ENCODE measurements at places on chromosomes 7 and 10. TPM values are rescaled to one million over a fixed set of nuclear protein-coding genes. Genes with fewer than 3 reads are reported as not detected.

Gene KIAA1217
- 0.39 TPM for total RNA-seq

GRCh38 chr10:30431435-30431911, 2.5 kb upstream of the MAP3K8 start:
- DNase-seq: no peak

Gene MYO3A
- total RNA-seq: not detected

DNA sequence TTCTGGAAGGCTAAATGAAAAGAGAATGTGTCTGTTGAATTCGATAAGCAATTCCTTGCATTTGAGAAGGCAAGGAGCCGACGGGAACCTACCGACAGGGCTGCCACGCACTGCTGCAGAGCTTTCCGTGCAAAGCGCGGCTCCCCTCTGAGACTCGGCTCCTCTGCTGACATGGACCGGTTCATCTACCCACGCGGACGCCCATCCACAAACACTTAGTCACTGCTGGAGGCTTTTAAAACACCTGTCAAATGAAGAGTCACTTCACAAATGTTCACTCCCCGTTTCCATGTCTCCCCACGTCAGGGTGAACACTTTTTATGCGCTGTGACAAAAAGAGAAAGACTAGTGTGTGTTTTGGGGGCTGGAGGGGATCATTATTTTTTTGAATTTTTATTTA, 32.0 kb downstream of the AMZ1 start:
- DNase-seq: no peak

DNA sequence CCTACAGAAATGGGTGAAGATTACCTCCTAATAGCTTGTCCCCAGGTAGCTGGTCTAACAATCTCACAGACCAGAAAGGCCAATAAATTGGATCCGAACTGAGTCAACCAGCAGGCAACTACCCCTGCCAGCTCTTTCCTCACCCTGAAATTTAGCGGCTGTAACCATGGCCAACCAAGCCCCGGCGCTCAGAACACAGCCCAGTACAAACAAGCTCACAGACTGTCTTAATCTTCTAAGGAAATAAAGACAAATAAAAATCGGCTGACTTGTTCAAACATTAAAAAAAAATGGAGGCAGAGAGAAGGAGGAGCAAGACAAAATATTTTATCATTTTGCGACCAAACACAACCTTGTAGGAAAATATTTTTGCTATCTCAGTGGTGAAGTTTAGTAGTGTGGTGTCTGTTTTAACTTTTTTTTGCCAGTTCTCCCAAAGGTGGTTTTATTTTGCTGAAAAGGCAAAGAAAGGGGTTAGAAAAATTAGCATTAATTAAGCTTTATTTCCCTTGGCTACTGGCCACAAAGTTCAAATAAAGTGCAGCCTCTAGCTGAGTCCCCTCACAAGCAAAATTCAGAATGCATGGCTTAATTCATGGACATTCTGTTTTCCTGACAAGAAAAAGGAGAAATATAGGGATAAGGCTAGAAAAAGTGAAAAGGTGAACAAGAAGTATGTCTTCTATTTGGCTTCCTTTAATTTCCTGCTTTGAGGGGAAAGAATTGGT, 313.0 kb upstream of the NPVF start:
- DNase-seq: no peak

DNA sequence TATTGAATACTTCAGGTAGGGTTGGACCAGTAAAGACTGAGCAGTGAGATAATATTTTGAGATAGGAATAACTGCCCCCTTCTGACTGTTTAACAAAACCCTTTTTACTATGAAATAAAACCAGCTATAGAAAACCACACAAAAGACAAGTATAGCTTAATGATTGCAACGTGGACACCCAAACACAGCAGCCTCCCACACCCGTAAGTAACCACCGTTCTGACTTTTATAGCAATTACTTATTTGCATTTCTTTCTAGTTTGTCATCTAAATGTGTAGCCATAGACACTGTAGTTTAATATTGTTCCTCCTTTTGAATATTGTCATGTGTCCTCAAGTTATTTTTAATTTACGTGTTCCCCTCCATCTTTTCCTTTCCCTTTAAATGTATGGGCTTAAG, 42.9 kb upstream of the SYPL1 start:
- no peak for DNase-seq

DNA sequence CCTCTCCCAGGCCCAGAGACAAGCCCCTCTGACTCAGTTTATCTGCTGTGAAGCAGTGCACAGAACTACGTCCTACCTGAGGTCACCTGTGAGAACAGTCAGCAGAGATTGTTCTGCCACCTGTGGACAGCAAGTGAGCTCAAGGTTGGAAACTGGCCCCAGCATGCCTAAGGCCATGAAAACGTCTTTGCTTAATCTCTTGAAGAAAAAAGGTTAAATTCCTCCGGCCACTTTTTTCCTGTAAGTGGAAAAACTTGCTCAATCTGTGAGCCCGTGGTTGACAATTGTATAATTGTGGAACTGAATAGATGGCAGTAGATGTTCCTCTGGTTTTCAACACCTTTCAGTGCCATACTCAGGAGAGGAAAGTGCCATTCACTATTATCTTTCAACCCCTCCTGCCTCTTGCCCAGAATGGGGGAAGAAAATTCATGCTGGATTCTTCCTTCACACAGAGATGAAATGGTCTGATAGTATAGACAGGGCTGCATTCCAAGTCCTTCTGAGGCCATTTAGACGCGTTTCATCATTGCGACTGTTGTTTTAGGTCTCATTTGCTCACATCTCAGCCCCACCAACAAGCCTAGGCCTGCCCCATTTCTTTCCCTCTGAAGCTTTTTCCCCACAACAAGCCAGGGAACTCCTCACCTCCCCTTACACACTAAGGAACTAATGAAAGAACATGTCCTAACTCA, 292.9 kb downstream of the FZD1 start:
- no peak for DNase-seq

Measured in T-helper 17 cell (primary cell).